Activated naive CD8-positive, alpha-beta T cell treated with anti-CD3 and anti-CD28 coated beads for 36 hours (primary cell): ENCODE measurements at places on chromosomes 6 and 20.

GRCh38 chr6:141354191-141354955 lies 778.4 kb upstream of the GJE1 start:
- H3K27me3 ChIP-seq: no peaks in the 10 kb centered on the region
- H3K27ac ChIP-seq: no peak overlapping the region
- H3K4me3 ChIP-seq: no peak overlapping the region
- no peaks in the 10 kb centered on the region for H3K36me3 ChIP-seq

DNA sequence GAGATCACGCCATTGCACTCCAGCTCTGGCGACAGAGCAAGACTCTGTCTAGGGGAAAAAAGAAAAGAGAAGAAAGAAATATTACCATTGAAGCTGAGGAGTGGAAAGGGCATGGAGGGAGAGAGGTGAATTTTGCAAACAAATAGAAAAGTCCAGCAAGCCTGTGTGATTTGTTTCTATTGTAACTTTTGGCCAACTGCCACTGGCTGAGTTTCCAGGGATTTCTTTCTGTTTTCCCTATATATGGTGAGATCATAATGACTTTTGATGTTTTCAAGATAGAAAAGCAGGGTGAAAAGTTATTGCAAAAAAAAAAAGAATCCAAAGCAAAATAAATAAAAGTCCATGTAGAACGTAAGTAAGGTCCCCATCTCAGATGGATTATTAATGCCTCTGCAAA lies 184.2 kb upstream of the RALGAPA2 start:
- DNase-seq: no peak
- no peaks in the 10 kb centered on the region for H3K4me1 ChIP-seq
- H3K4me3 ChIP-seq: no peak overlapping the region
- H3K27me3 ChIP-seq: peaks cover under 1% of the 10 kb centered on the region
- no peak overlapping the region for H3K27ac ChIP-seq
- H3K36me3 ChIP-seq: no peaks in the 10 kb centered on the region

DNA sequence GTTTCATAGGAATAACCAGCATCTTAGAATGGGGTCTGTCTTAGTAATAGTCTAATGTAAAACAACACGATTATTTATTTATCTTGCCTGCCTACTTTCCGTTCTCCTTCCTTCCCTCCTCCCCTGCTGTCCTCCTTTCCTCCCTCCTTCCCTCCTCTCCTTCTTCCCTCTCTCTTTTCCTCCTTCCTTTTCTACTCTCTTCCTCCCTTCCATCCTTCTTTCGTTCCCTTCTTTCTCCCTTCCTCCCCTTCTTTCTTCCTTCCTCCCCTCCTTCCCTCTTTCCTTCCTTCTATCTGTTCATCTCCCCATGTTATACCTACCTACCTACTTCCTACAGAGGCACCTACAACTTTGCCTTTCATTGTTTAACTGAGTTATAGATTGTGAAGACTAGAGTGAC lies 940.6 kb downstream of the KIF16B start:
- no peaks in the 10 kb centered on the region for H3K4me1 ChIP-seq
- no peak overlapping the region for H3K4me3 ChIP-seq
- H3K27me3 ChIP-seq: no peaks in the 10 kb centered on the region
- DNase-seq: no peak
- no peaks in the 10 kb centered on the region for H3K36me3 ChIP-seq

DNA sequence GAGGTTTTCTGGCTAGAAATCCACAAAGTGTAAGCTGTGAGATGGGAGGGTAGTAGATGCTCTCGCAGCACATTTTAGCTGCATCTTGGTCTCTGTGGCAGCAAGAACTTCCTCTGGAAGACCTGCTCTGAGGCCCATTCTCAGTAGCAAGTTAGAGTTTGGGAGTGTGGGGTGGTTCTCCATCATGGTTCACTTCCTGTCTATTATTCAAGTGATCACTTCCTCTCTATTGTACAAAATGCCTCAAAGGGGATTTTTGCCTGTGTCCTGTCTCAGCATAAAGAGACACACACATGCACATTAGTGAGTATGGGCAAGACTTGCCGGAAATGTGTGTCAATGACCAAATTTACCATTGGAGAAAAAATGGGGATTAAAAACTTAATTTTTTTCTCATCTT lies 42.5 kb downstream of the LYRM2 start:
- peaks cover 27% of the 10 kb centered on the region for H3K4me1 ChIP-seq
- H3K27ac ChIP-seq: peak overlapping the region; percentile 90
- H3K4me3 ChIP-seq: no peak overlapping the region
- H3K27me3 ChIP-seq: no peaks in the 10 kb centered on the region

- H3K27ac ChIP-seq: no peak overlapping the region
- H3K27me3 ChIP-seq: peaks cover 10% of the 10 kb centered on the region
- H3K4me1 ChIP-seq: no peaks in the 10 kb centered on the region
- H3K4me3 ChIP-seq: no peak overlapping the region
- no peak for DNase-seq
- no peaks in the 10 kb centered on the region for H3K36me3 ChIP-seq
Measured at GRCh38 chr20:57079031-57080005, 187.1 kb downstream of the BMP7 start.

DNA sequence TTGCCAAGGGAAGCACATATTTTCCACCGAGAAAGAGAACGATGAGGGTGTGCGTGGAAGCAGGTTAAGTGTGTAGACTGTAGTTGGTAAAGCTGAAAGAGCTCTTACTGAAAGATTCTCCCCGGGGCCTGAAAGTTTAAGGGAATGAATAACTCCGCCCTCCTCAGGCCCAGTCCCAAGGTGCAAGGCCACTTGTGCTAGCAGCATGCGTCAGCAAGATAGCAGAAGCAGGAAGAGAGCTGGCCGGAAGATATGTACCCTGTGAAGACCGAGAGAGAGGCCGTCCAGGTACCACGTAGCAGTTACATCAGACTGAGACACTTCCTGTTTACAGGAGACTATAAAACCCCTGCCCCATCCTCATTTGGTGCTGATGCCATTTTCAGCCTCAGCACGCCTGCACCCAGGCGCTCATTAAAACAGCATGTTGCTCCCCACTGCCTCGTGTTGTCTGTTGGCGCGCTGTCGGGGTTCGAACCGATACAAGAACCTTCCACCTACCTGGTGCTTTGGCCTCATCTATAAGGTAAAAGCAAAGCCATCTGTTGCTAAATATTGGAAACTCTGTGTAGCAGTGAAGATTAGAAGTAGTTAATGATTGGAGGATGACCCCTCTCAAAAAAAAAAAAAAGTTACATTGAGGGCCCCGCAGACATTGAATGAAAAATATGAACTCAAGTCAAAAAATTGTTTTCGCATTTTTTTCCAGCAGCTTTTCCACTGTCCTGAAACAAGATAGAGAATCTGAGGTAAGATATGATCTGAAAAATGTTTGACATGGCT lies 18.6 kb upstream of the FAM135A start:
- no peak for DNase-seq
- H3K4me1 ChIP-seq: no peaks in the 10 kb centered on the region
- no peaks in the 10 kb centered on the region for H3K36me3 ChIP-seq
- peaks cover 38% of the 10 kb centered on the region for H3K27me3 ChIP-seq
- no peak overlapping the region for H3K4me3 ChIP-seq
- no peak overlapping the region for H3K27ac ChIP-seq

DNA sequence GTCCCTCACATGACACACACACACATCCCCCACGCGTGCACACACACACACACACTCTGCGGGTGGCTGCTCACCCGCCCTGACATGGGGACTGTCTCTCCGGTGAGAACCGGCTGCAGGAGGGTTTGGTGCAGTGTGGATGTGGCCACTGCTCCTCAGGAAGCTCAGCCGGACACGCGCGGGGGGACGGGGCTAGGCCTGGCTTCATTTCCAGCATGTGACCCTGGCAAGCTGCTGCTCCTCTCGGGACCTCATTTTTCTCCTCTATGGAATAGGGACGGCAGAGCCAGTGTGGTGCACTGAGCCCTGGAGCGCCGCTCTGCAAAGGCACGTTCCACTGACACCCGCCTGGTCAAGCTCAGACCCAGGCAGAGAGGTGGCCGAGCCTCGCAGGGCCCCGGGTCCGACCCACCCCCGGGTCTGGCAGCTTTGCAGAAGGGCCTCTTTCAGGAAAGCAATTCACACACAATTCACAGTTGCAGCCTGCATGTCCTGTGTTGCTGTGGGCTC lies 56.8 kb upstream of the SLCO4A1 start:
- H3K4me1 ChIP-seq: no peaks in the 10 kb centered on the region
- peaks cover 33% of the 10 kb centered on the region for H3K27me3 ChIP-seq
- no peak overlapping the region for H3K4me3 ChIP-seq
- DNase-seq: no peak

DNA sequence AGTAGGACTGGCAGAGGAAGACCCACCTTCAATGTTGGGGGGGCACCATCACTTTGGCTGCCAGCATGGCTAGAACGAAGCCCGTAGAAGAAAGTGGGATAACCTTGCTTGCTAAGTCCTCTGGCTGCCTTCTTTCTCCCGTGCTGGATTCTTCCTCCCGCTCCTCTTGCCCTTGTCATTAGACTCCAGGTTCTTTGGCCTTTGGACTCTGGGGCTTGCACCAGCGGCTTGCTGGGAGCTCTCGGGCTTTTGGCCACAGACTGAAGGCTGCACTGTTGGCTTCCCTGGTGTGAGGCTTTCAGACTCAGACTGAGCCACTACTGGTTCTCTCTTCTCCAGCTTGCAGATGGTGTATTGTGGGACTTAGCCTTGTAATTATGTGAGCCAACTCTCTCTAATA lies 28.2 kb downstream of the GSTA2 start:
- no peak overlapping the region for H3K27ac ChIP-seq
- no peaks in the 10 kb centered on the region for H3K27me3 ChIP-seq
- no peaks in the 10 kb centered on the region for H3K36me3 ChIP-seq
- no peaks in the 10 kb centered on the region for H3K4me1 ChIP-seq

- H3K4me1 ChIP-seq: peaks cover 1% of the 10 kb centered on the region
- DNase-seq: no peak
- H3K27me3 ChIP-seq: peaks cover 4% of the 10 kb centered on the region
- no peak overlapping the region for H3K4me3 ChIP-seq
- H3K36me3 ChIP-seq: no peaks in the 10 kb centered on the region
- no peak overlapping the region for H3K27ac ChIP-seq
Measured at GRCh38 chr6:122717350-122717749, 62.2 kb upstream of the FABP7 start.

DNA sequence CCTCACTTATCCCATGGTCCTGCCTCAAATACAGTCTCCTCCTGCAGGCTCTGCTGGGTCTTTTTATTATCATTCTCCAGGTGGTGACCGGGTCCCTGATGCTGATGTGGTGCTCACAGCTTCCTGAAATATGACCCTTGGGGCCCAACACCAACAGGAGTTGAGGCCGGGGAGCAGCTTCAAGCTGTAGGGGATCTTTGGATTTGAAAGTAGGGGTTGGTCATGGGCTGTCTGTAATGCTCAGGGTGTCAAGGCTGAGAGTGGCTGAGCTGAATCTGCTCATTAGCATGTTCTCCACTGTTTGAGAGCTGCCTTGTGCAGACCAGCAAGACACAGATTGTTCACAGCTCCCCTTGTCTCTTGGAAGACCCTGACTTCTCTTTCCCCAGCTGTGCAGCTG lies 35.5 kb downstream of the HLA-F start:
- no peaks in the 10 kb centered on the region for H3K27me3 ChIP-seq
- no peak overlapping the region for H3K4me3 ChIP-seq
- H3K36me3 ChIP-seq: no peaks in the 10 kb centered on the region
- no peak for DNase-seq

- H3K27ac ChIP-seq: no peak overlapping the region
- H3K4me3 ChIP-seq: no peak overlapping the region
- H3K4me1 ChIP-seq: peaks cover 29% of the 10 kb centered on the region
- H3K36me3 ChIP-seq: peaks cover 4% of the 10 kb centered on the region
- no peaks in the 10 kb centered on the region for H3K27me3 ChIP-seq
Measured at GRCh38 chr20:45322952-45323383, 14.9 kb upstream of the MATN4 start.

GRCh38 chr6:36980129-36980528 lies 5.9 kb downstream of the MTCH1 start:
- H3K27me3 ChIP-seq: no peaks in the 10 kb centered on the region
- H3K36me3 ChIP-seq: peaks cover 9% of the 10 kb centered on the region
- H3K4me3 ChIP-seq: no peak overlapping the region

GRCh38 chr20:18288749-18289267 lies 481 bp downstream of the ZNF133 start:
- peaks cover 32% of the 10 kb centered on the region for H3K36me3 ChIP-seq
- peak; percentile 1 for DNase-seq
- H3K27ac ChIP-seq: peak overlapping the region; percentile 99
- H3K4me1 ChIP-seq: peaks cover 15% of the 10 kb centered on the region
- H3K27me3 ChIP-seq: peaks cover 23% of the 10 kb centered on the region
- peak overlapping the region; percentile 93 for H3K4me3 ChIP-seq
